Activated effector memory CD4-positive, alpha-beta T cell treated with Interleukin-2 at 50 U/mL for 16 hours (primary cell): ENCODE measurements at places on chromosomes 6 and 20.

GRCh38 chr6:98875375-98875774, 41.0 kb downstream of the POU3F2 start:
- no peak for DNase-seq

- DNase-seq, result no peak
Measured at GRCh38 chr6:11692451-11693376, 85.9 kb downstream of the ADTRP start.

DNA sequence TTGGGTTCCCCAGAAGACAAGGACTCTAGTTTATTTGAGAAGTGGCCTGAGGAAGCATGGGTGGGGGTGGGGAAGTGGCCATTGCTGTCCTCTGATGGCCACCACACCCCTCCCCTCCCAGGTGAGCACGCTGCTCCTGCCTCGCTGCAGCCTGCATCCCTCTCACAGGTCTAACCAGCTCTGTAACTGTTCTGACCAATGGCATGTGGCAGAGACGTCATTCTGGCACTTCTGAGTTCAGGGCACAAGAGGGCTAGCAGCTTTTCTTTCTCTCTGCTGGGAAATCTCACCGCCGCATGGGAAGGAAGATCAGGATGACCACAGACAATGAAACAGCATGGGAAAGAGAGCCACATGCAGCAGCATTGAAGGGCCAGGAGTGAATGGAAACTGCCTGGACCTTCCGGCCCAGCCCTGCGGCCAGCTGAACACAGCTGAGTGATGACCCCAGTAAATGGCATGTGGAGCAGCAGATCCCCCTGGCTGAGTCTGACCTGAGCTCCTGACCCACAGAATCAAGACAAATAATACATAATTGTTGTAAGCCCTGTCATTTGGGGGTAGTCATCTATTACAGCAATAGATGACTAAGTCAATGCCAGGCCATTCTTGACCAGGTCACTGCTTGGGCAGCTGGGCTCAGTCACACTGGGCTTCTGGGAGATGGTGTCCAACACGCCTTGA, 179.8 kb downstream of the LINC00237 start:
- no peak for DNase-seq

DNA sequence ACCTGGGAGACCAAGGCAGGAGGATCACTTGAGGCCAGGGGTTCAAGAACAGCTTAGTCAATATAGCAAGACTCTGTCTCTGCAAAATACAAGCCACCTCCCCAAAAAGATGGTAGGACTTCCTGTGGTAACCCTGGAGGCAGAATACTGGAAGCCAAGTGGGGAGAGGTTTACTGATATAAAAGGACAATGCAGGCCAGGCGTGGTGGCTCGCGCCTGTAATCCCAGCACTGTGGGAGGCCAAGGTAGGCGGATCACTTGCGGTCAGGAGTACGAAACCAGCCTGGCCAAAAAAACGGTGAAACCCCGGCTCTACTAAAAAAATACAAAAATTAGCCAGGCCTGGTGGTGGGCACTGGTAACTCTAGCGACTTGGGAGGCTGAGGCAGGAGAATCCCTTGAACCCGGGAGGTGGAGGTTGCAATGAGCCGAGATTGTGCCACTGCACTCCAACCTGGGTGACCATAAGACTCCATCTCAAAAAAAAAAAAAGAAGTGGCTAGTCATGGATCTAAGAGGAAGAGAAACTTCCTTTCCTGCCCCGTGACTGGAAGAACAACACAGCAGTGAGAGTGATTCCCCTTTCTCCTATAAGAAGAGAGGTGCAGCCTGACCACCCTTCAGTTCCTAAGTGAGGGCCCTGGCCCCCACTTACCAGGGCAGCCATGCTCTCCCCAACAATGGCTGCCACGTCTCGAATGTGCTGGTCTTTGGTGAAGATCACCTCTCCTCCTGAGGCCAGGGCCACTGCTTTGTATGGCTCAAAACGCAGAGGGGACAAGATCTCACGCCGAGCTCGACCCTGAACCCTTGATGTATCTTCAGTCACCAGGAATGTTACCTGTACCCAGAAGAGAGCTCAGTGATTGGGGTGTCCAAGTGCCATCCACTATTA, 6.2 kb downstream of the SAPCD1 start:
- no peak for DNase-seq

- no peak for DNase-seq
Measured at GRCh38 chr6:72704979-72705378, 83.1 kb downstream of the KCNQ5 start.

DNA sequence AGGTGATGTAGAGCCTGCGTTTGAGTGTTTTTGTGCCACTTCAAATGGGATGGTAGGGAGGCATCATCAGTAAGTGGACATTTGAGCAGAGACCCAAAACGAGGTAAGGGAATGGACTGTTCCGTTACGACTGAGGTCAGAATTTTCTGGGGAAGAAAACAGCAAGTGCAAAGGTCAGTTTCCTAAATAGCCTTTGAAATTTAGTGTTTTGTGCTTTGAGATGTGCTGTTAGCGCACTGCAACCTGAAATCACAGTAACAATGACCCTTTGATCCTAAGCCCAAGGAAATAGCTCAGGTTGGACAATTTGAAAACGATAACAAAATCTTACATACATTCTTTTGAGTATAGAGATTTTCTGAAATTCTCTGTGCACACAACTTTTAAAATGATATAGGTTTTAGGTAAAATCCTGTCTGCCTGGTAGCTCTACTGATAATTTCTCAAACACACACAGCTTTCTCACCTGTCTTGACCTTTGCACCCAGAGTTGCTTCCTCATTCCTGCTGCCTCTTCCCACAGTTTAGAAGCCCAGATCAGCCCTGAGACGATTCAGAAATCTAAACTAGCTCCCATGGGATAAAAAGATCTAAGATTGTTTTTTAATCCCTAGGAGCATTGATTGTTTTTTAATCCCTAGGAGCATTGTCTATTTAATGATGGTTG, 22.1 kb downstream of the DCBLD1 start:
- no peak for DNase-seq

DNA sequence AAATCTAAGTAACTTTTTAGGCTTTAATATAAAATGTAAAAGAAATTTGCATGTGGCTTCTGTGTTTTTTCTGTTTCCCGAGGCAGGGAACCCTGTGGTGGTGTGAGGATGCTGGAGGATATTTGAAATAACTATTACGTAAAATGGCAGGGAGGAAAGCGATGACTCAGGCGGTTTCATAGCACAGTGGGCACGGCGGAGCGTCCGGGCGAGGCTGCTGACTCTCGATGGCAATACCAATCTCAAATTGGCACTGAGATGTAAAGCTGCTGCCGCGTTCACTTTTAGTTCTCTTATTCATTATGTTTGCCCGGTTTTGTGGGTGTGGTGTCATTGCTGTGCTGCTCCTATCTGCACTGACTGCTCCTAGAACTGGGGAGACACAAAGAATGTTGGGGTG, 254.3 kb downstream of the THBS2 start:
- DNase-seq, result no peak

GRCh38 chr6:15427331-15428070, 181.6 kb downstream of the JARID2 start:
- no peak for DNase-seq

- no peak for DNase-seq
Measured at GRCh38 chr6:3306848-3307247, 48.1 kb downstream of the PSMG4 start.

GRCh38 chr6:21159465-21159864, 434.1 kb upstream of the SOX4 start:
- DNase-seq, result no peak

DNA sequence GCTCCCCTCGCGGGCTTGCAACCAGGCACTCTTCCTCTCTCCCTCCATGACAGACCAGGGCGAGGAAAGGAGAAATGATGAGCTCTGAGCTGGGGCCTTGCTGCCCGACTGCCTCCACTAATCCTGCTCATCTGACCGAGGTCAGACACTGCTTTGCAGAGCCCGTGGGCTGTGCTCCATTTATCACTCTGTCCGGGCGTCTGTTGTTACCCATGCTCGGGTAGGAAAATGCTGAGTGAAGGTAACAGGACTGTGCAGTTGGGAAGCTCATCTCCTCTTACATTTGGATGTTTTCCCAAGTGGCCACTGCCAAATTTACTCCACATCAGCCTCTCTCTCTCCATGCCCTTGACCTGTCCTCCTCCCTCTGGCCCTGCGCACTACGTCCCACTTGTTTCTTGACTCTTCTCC, 14.6 kb downstream of the RPS6KA2 start:
- no peak for DNase-seq

GRCh38 chr6:39543950-39544349, 181.3 kb downstream of the KIF6 start:
- no peak for DNase-seq

DNA sequence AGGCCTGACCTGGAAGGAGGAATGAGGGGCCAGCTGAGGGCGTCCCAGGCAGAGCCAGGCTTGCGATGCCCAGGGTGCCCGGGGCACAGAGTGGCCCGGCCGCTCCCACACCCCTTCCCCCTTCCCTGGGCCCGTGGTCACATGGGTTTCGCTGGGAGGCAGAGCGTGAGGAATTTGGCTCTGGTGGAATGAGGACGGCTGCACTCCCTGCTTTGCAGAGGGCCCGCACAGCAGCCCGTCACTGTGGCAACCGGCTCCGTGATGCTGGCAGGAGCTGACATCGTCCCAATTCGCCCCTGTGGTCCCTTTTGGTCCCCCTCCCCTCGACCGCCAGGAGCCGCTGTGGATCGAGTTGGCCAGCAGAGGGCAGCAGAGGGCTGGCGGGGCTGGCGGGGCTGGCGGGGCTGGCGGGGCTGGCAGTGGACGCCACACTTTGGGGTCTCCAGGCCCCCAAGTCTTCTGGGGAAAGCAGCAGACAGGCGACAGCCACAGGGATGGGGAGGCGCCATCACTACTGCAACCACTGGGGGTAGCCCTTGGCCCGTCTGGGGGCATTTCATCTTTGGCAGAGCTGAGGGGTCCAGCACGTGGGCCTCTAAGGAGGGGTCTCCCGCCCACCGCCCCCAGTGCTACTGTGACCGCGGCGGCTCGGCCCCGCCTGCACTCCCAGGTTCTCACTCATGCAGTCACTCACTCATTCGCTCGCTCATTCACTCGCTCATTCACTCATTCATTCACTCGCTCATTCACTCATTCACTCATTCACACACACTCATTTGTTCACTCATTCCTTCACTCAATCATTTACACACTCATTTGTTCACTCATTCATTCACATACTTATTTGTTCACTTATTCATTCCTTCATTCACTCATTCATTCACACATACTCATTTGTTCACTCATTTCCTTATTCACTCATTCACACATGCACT, 49.7 kb upstream of the BHLHE23 start:
- peak; percentile 10 for DNase-seq

DNA sequence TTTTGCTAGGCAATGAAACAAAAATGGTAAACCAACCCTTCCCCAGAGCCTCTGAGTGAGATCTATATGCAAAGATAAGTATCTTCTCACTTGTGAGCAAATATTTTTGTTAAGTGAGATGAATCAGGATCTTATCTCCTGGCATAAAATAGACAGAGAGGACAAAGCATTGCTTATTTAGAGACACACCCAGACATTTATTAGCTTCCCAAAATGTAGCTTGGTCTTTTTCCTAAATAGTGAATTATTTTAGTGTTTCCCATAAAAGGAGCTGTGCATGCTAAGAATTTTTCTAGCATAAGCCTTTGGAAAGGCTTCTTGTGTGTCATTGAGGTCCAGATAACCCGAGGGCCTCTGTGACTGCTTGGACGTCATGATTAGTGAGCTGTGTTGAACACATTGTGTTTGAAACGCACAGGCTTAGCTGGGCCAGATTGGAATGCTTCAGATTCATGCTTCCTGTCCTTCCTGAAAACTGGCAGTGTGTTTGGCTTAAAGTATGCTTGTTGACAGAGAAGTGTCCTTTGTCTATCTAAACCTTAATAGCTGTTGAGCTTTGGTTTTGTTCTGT, 16.5 kb downstream of the MTHFD1L start:
- no peak for DNase-seq

GRCh38 chr20:10221021-10221420, 2.4 kb downstream of the SNAP25 start:
- no peak for DNase-seq

- DNase-seq, result no peak
Measured at GRCh38 chr20:54510541-54511129, 35.2 kb downstream of the DOK5 start.

- no peak for DNase-seq
Measured at GRCh38 chr6:154341871-154342270, 14.7 kb downstream of the IPCEF1 start.

DNA sequence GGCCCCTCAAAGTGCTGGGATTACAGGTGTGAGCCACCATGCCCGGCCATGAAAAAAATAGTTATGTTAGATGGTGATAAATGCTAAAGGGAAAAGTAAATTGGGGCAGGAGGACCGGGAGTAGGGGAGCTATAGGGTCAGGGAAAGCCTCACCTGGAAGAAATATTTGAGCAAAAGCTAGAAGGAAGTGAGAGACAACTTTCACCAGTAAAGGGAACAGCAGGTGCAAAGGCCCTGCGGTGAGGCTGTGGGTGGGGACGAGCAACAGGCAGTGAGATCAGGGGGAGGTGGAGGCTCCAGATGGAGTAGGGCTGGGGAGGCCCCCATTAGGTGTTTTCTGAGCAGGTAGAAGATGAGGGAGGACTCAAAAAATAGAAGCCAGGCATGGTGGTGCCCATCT, 16.0 kb downstream of the BCAS4 start:
- no peak for DNase-seq

GRCh38 chr6:14546036-14546435, 428.5 kb downstream of the CD83 start:
- DNase-seq, result no peak

DNA sequence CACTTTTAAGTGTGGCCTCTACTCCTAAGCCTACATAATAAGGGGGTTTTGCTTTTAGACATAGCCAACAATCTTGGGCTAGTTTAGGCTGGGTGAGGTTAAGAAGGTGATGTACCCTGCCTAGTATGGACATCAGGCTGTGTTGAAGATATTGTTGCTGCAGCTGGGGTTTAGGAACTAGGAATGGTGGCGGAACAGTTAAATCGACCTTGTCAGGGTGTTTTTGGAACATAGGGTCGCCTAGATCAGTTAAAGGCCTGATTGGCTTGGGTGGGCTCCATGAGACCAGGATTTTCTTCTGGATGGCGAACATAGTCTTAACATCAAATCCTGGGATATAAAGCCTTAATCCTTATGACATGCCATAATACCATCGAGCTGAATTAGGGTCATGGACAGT, 156.1 kb downstream of the TRIM27 start:
- no peak for DNase-seq
